ENCODE measurements at places on chromosomes 2 and 18.

DNA sequence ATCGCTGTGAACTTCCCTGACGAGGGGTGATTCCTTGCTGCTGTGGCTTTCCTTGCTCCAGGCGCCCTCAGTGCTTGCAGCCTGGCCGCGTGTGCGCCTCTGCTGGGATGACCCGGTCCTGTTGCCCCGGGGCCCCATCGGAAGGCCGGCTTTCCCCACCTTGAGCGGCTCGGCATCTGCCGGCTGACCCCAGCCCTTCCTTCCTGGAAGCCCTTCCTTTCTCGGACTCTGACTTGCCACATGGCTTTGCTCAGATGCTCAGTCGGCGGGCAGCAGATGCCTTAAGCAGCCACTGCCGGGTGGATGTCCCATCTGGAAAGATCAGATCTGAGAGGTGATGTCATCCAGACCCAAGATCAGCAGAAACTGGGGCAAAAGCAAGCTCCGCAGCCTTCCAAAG, 100.5 kb upstream of the ODC1 start:
- no peak for DNase-seq

DNA sequence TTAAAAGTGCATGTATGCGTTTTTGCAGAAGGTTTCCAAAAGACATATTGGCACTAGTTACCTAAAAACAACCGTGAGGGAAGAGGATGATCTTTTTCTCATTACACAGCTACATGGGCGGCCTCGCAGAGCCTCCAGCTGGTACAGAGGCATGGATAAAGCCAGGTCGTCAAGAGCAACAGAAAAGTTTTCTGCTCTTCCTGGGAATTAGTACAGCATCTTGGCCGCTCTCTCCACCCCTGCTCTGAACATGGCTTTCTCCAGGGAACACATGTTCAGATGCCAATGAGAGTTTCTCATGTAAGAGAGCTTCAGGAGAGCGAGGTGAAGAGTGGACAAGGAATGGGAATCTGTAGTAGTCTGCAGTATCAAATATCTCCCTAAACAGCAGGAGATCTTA, 108.4 kb downstream of the ZEB2 start:
- DNase-seq, result no peak

DNA sequence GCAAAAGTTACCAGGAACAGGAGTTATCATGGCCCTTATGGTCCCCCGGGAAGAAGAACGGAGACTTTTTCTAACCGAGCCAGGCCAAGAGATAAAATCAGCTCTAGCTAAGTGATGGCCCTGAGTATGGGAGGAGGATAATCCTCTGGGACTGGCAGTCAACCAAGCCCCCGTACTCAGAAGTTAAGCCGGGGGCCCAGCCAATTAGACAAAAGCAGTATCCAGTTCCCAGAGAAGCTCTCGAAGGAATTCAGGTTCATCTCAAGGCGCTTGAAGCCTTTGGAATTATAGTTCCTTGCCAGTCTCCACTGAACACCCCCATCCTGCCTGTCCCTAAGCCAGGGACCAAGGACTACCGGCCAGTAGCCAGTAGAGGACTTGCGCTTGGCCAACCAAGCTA, 365.3 kb upstream of the TCF4 start:
- no peak for DNase-seq

DNA sequence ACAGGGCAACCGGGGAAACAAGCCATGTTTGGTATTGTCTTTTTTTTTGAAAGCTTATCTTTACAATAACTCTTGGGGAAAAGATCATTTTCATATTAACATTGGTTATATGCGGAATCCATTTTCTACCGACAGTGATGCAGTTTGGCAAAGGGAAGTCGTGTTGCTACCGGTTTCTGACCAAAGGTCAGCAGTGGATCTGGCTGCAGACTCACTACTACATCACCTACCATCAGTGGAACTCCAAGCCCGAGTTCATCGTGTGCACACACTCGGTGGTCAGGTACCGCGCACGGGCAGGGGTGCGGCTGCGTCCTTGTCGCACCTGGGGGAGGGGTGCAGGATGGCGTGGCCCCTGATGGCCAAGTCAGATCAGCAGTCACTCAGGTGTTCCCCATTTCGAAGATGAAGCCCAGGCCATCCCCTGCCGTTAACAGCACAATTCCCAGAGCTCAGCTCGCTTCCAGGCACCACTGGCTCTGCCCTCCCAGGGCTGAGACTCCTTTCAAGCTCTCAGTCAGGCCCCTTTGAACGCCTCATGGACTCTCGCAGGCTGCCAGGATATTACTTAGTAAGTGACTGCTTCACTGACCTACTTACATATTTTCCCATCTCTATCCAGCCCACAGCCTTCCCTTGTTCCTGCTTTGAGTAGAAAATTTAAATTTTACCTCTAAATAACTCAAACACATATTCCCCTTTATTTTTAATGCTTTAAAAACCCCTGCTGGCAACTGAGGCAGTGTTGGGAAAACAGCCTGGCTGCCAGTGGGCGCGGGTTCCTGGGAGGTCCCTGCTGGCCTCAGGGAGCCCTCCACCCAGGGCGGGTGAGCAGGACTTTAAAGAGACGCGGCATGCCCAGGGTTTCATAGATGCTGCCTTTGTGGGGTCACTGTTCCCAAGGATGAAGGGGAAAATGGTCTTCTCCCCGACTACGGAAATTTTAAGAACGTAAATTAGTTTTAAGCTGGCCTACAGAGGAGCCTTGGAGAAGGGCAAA, 33.6 kb upstream of the RPL31 start:
- DNase-seq, result no peak

DNA sequence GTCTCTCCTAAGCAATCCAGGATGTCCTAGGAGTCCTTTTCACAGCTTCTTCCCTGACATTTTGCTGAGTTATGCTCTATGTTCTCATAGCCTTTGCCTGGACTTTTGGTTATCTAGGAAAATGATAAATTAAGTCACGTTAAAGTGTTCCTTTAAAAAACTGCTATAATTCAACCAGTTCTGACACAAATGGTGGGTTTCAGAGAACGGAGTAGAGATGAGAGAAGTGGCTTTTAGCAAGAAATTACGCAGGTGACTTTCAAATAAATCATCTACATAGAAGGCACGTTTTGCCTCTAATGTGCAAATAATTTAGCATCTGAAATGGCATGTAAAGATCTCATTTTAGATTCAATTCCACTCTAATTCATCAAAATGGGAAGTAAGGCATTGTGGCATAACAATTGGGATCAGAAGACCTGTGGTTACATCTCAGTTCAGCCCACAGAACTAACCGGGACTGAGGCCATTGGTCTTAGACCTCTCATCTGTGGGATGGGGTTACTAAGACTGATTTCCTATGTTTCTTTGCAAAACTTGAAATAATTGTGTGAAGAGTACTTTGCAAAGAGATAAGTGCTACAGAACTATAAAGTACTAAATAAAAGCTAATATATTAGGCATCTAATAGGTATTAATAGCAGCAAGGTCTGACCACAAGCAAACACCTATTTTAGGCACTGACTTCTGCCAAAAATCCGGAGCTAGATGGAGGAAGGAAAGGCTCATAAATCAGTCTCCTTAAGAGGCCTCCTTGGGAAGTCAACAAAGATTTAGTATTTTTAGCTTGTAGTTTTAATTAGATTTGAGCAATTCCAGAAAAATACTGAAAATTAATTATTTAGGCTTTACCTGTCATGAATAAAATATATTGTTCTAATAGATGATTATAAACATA, 211.4 kb downstream of the PIEZO2 start:
- DNase-seq, result no peak

DNA sequence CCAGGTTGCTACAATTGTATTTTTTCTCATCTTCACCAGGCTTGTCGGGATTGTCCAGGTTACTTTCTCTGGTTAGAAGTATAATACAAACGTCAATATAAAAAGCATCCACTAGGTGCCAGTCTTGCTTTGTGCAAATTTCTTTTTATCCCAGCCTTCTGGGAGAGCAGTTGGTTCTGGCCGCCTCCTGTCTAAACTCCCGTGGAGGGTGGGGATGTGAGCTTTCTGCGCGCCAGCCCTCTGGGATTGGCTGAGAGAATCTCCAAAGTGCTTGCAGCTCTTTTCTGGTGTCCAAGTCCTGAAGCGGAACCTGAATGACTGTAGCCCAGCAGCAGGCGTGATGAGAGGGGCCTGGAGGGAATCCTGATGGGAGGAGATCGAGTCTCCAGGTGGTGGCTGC, 22.4 kb upstream of the TOGARAM2 start:
- DNase-seq, result peak; percentile 73

- no peak for DNase-seq
These were observed 71.0 kb downstream of the STPG4 start for GRCh38 chr2:47083886-47084687.

DNA sequence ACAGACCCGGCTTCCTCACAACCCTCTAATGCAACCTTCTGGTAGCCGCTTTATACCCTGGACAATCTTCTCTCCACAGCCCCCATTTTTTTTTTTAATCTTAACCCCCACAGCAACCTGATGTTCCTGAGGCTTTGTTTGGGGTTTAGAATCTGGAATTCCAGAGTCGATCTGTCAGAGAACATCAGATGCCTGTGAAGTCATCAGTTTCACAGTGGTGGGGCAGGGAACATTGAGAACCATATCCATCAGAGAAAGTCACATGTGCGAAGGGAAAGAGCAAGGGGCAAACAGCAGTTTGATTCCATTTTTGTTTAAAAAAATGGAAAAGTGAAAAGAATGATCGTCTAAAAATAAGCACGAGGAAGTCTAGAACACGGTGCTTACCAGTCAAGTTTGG, 20.6 kb downstream of the NPAS2 start:
- DNase-seq, result no peak

DNA sequence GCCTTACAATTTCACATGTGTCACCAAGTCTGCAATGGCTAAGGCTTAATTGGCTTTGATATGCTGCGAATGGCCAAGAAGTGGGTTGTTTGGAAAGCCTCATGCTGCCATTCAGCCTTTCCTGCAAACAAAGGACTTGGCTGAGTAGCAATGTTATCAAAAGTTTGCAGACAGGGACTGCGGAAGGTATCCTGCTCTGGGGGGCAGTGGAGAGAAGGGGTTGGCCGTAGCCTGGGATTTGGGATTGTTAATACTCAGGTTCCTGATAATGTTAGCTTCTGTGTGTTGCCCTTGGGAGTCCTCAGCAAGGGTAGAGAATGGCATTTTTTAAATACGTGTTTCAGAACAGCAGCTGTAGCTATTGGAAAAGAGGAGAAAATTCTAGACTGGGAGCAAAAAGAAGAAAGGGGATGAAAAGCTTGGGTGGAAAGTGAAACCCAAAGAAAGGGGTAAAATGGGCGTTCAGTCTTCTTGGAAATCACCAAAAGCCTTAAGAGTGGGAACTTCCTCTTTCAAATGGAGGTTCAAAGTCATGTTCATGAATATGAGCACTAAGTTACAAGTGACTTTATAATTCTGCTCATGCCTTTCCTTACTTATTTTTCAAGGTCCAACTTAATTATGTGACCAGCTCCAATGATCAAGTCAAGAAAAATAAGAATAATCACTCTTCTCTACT, 325.1 kb downstream of the RNF144A start:
- DNase-seq, result no peak

DNA sequence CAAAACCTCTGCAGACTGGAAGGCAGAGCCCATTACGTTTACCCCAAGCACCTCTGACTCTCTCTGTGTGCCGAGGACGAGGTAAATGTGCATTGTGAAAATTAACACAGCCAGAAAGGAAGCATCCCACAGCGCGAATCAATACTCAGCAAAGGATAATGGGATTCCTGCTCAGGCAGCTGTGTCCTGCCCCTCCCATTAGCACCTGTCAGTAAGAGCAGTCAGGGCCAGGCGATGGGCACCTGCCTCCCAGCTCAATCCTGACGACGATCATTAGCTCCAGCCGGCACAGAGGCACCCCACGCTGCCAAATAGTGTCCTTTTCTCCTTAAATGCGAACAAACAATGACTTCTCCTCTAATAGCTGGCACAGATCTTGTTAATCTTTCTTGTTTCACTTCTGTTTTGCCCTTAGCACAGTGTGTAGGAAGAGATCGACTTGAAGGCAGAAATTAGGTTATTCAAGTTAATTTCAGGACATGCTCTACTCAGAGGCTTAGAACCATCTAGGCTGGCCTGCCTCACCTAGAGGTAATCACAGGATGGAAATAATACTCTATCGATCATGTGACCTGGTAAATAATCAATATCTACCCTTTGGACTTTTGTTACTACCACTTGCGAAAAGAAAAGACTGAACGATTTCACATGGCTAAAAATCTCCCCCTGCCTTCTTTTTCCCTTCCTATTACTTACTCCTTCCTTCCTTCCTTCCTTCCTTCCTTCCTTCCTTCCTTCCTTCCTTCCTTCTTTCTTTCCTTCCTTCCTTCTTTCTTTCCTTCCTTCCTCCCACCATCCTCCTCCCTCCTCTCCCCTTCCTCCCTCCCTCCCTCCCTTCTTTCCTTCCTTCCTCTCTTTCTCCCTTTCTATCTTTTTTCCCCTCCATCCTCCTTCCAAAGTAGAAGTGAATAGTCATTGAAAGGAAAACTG, 487.9 kb upstream of the ID2 start:
- DNase-seq, result no peak

GRCh38 chr2:228798458-228799207, 472.5 kb downstream of the PID1 start:
- DNase-seq, result no peak

- no peak for DNase-seq
These were observed 1.2 kb upstream of the SKA1 start for GRCh38 chr18:50373561-50374219.

DNA sequence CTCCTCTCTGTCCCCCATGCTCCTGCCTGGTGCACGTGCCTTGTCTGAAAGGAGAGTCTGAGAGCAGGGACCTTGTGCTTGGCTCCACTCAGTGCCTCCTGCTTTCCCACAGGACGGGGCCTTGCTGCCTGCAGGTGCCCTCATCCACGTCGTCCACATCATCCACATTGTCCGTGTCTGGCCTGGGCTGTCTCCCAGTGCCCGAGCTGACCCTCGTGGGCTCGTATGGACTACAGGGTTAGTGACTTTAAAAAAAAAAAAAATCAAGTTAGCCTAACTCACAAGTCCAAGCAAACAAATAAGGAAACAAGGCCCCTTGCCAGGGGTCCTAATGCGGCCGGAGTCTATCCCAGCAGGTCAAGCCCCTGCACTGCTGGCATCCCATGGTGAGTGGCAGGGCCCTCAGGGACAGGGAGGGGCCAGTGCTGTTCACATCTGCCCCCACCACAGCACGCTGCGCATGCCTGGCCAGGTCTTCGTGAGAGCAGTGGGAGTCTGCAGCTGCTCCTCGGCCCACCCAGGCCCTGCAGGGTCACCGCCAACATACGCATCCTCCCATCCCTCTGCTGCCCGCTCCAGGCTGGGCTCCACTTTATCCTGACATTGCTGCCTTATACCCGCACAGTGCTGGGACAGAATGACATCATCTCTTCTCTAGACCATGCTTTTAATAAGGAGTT, 232.6 kb downstream of the NDUFA10 start:
- DNase-seq, result no peak

- DNase-seq, result no peak
These were observed 246.9 kb downstream of the NDUFA10 start for GRCh38 chr2:239778042-239778851.

DNA sequence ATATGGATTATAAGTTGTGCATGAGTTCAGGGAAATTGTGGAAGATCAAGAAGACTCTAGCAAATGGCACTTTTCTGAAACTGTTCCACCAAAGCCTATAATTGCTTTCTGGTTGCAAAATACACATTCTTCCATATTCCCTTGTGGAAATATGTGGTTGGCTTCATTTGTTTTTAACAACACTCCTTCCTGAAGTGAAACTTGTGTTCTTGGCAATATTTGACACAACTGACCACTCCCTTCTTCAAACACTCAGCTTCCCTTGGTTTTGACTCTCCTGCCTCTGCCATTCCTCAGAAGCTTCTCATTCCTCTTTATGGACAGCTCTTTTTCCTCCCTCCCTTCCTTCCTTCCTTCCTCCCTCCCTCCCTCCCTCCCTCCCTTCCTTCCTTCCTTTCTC, 192.3 kb downstream of the PMAIP1 start:
- DNase-seq, result no peak

GRCh38 chr2:224287531-224287930, 114.4 kb downstream of the FAM124B start:
- no peak for DNase-seq
